ENCODE measurements at places on chromosomes 11 and 22. TPM values are rescaled to one million over a fixed set of nuclear protein-coding genes. Genes with fewer than 3 reads are reported as not detected.

RFPL3 gene
- not detected for total RNA-seq

SLC29A2 gene
- 45.1 TPM for total RNA-seq

CREBZF gene
- total RNA-seq = 15.9 TPM

ISX gene
- not detected for total RNA-seq

GNG3 gene
- total RNA-seq = not detected

TANGO2 gene
- total RNA-seq = 34.9 TPM

VWCE gene
- total RNA-seq = 0.84 TPM

SERPING1 gene
- total RNA-seq = 72.6 TPM

CD3E gene
- total RNA-seq = 0.24 TPM

PLEKHB1 gene
- total RNA-seq = 13.7 TPM

ROM1 gene
- total RNA-seq = 2.0 TPM

KBTBD4 gene
- 19.7 TPM for total RNA-seq

KCNK4 gene
- not detected for total RNA-seq

OR51B4 gene
- not detected for total RNA-seq

TPBGL gene
- total RNA-seq = 0.11 TPM

LAYN gene
- total RNA-seq = 8.0 TPM

DEFB131B gene
- total RNA-seq = not detected

POU2AF2 gene
- 0.30 TPM for total RNA-seq

TLCD5 gene
- 0.53 TPM for total RNA-seq

ADM2 gene
- total RNA-seq = not detected

ANO3 gene
- not detected for total RNA-seq

BMAL1 gene
- 28.3 TPM for total RNA-seq
